ENCODE measurements at places on chromosomes 6 and 20.

GRCh38 chr20:59944726-59945125, 4.5 kb downstream of the FAM217B start:
- no peak for DNase-seq

DNA sequence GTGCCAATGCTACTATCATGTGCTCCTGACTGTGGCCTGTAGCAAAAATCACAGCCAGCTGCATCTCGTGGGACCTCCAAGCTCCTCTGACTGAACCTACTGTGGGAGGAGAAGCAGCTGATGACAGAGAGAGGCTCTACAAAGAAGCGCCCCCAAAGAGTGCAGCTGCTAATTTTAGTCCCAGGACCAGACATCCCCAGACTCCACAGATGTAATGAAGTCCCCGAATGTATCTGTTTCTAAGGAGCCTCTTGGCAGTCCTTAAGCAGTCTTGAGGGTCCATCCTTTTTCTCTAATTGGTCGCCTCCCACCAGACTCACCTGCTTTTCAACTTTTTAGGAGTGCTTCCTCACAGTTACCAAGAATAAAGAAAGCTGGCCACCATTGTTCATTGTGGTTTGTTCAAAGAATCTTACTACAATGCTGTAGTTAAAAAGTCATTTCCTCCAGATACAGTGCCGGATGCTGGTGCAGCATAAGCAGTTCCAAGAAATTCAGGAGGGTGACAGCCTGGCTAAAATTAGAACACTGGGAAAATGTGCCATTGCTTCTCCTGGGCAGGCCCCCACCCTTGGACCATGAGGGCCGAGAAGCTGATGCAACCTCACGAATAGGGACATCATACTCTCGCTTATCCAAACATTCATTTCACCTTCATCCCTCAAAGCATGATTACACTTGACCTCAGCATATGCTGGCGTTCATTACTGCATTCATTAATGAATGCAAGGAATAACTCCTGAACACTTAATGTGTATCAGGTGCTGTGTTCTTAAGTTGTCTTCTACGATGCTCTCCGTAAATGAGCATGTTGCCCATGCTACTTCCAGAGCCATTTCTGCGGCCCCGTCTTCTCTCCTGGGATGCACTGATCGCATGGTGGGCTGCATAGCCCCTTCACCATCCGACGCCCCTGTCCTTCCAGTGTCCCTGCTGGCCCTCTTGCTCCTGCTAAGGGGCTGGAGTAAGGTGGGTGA, 66.4 kb downstream of the LY86 start:
- DNase-seq = peak; percentile 65

DNA sequence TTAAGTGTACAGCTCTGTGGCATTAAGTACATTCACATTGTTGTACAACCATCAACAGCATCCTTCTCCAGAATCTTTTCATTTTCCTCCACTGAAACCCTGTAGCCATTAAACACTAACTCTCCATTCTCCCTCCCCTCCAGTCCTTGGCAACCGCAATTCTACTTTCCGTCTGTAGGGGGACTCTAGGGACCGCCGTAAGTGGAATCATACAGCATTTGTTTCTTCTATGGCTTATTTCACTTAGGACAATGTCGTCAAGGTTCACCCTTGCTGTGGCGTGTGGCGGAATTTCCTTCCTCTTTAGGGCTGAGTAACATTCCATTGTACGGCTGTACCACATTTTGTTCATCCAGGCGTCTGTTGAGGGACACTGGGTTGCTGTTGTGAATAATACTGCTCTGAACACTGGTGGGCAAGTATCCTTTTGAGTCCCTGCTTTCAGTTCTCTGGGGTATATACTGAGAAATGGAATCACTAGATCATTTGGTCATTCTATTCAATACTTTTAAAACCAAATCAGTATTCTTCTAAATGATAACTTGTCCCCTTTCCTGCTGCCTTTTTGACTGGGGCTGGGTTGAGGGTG, 50.7 kb downstream of the PPP1R3G start:
- DNase-seq = peak; percentile 59

DNA sequence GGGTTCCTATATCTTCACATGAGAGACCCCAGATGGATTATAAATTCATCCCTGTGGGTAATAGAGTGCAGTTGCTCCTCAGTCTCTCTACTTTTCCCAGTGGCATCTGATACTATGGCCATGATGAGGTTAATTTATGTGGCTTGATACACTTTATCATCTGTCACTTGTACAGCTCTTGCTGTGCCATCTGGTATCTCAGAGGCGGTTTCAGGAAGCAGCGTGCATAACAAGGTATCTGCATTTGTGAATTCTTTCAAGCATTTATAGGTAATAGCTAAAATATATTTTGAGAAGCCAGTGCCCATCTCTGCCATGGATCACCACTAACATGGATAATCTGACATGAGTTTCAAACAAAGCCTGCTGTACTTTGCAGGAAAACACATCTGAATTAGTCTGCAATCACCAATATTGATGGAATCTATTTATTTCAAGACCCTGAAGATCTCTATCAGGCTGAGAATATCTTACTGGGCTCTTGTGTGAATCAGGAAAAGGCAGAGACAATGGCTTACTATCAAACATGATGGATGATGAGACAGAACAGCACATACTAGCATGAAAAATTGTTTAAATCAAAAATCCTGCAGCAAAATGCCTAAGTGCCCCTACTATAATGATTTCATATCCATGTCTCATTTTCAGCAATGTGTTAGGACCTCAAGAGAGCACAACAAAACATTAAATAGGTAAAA, 548.7 kb upstream of the MAP3K7 start:
- no peak for DNase-seq

- DNase-seq = no peak
Observed at GRCh38 chr6:52871621-52872020, 31.0 kb upstream of the GSTA5 start.

DNA sequence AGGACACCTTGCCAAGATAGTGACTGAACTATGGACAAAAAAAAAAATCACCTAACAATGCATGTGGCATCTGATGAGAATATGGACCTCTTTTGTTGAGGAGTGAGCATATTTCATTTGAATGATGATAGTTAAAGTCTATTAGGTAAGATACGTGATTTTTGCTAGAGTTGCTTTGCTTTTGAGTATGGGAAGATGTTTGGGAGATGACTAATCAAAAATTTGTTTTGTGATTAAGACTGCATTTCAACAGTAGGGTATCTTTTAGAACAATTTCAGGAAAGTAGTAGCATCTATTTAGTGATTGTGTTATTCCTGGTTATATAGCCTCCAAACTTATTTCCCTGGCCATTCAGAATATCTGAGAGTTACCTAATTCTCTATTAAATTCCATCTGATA, 878.6 kb upstream of the CITED2 start:
- DNase-seq = no peak

GRCh38 chr6:168007592-168008338, 10.3 kb downstream of the KIF25 start:
- DNase-seq = no peak

DNA sequence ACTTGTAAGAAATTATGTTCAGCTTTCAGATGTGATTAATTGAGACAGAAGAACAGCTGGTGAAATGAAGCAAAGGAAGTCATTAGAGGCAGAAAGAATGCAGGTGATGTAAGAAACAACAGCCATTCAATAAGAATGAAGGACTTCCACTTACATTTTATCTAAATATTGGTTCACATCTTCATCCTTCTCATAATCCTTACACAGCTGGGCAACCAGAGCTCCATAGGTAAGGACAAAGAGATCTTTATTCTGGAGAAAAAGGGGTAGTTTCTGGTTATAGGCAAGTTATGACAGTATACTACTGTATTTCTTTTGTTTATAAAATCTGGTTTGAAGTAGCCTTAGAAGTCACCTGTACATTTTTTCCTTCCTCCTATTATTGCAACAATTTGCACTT, 2.3 kb downstream of the TRAPPC3L start:
- no peak for DNase-seq

DNA sequence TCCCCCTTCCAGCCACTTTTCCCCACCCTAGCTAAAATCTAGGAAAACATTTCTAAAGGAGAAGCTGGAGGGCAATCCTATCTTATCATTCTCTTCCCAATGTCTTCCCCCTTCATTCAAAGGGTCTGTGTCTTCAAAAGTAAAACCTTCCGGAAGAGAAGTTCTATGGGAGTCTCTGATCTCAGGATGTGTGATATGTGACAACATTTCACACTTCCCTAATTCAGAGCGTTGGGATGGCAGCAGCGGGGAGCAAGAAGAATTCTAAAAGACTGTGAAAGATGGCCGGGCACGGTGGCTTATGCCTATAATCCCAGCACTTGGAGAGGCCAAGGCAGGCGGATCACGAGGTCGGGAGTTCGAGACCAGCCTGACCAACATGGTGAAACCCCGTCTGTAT, 65.4 kb upstream of the AKIRIN2 start:
- no peak for DNase-seq

- no peak for DNase-seq
Observed at GRCh38 chr6:13668291-13668928, 43.2 kb downstream of the RANBP9 start.

GRCh38 chr20:59340201-59340885, 39.9 kb downstream of the EDN3 start:
- DNase-seq = no peak

GRCh38 chr20:4924032-4924431, 77.3 kb downstream of the SLC23A2 start:
- no peak for DNase-seq

GRCh38 chr6:35755278-35755924, 18.6 kb downstream of the ARMC12 start:
- DNase-seq = no peak

- DNase-seq = no peak
Observed at GRCh38 chr6:111993342-111993741, 60.6 kb upstream of the CCN6 start.

- DNase-seq = no peak
Observed at GRCh38 chr20:37630993-37631392, 62.8 kb upstream of the CTNNBL1 start.

DNA sequence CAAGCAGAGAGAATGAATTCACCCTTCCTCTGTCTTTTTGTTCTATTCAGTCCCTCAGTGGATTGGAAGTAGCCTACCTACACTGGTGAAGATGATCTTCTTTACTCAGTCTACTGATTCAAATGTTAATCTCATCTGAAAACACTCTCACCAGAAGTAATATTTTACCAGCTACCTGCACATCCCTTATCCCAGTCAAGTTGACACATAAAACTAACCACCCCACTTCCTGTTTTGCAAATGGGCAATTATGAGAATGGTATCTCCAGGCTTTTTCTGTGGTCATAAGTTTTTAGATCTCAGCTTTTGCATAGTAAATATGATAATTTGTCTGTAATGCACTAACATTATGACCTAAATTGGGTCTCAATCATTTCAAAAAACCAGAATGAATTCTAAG, 228.8 kb upstream of the ECI2 start:
- DNase-seq = no peak

DNA sequence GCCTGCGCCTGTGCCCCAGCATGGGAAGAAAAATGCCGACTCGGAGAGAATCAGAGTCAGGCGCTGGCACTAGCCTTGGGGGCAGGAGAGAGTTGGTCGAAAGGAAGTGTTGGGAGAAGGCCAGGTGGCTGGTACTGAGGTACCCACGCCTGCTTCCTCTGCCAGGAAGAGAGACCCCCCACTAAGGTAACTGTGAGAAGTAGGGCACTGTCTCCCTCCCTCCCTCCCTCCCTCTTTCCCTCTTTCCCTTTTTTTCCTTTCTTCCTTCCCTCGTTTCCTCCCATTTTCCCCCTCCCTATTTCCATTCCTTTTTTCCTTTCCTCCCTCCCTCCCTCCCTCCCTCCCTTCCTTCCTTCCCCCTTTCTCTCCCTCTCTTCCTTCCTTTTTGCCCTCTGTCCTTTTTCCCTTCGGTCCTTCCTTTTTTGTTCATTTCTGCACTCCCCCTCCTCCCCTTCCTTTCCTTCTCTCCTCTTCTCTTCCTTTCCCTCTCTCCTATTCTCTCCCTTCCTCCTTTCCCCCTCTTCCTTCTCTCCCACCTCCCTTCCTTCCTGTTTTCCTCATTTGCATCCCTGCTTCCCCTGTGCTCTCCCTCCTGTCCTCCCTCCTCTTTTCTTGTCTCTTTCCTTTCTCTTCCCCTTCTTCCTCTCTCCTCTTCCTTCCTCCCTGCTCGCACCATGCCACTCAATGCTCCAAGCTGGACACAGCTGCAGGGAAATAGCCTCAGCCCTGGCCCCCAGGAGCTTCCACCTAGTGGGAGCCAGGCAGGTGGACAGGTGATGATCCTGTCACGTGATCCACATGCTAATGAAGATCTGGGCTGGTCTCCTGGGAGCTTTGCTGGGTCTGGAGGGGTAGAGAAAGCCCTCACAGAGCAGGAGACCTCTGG, 148.0 kb downstream of the DHX35 start:
- no peak for DNase-seq

- DNase-seq = peak; percentile 59
Observed at GRCh38 chr6:41306187-41306854, 19.8 kb upstream of the TREM1 start.

DNA sequence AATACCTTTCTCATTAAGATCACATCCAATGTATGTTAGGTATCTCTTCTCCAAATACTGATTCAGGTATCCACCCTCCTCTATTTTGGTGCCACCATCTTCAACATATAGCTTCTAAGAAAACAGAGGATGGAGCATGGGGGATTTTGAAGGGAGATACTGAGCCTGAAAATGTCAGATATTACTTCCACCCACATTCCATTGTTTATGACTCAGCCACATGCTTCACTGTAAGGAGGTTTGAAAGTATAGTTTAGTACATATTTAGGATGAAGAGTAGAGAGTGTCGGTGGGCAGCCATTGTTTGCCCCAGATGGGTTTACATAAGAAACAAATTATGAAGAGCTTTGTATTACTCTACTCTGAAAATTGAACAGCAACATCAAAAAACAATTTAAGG, 286.7 kb downstream of the TFAP2B start:
- DNase-seq = no peak

GRCh38 chr6:149457316-149457884, 27.4 kb downstream of the ZC3H12D start:
- DNase-seq = no peak

GRCh38 chr6:105364243-105364642, 38.6 kb downstream of the PREP start:
- no peak for DNase-seq

Measured in activated CD4-positive, alpha-beta T cell treated with anti-CD3 and anti-CD28 coated beads for 36 hours (primary cell).